ENCODE measurements at places on chromosomes 13 and 19.

GRCh38 chr13:21069561-21070004 lies 8.2 kb upstream of the LATS2 start:
- DNase-seq = no peak

GRCh38 chr19:13095934-13096927 lies 6.4 kb downstream of the LYL1 start:
- DNase-seq = no peak

GRCh38 chr13:100211016-100211710 lies 122.3 kb downstream of the PCCA start:
- DNase-seq = no peak

- no peak for DNase-seq
Observed at GRCh38 chr19:5595745-5596144, 26.8 kb downstream of the SAFB2 start.

DNA sequence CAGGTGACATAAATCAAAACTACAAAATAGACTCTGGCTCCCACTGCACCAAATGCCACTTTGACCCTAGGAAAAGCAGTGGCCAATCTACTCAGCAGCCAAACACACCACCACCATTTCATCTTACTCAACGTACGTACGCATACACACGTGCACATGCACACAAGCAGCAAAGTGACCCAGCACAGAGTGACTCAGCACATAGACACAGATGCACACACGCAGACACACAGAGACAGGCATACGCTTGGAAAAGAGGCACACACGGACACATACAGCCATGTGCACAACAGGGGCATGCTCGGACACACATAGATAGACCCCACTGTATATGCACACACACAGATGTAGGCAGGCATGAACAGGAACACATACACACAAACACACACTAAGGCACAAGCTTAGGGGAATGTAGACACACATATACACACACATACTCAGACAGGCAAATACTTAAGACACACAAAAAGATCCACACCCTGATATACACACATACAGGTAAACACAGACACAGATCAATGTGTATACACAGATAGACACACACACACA lies 37.3 kb downstream of the PEPD start:
- DNase-seq = no peak

GRCh38 chr19:5037936-5038335 lies 69.0 kb downstream of the KDM4B start:
- no peak for DNase-seq

DNA sequence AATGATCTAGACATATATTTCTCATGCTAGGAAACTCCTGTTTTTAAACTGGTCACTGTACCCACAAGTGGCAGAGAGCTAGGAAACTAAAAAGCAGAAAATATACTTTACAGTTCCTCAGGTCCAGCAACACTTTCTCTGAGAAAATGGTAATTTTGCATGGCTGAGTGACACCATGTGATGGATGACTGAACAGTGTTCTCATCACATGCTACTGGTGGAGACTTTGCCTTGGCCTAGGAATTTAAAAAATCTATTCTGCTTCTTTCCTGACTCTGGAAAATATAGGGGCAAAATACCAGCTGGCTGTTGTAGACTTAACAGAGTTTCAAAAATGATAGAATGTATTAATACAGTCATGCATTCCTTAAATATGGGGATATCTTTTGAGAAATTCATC lies 50.0 kb downstream of the LATS2 start:
- DNase-seq = no peak

GRCh38 chr13:61078976-61079770 lies 336.5 kb downstream of the PCDH20 start:
- no peak for DNase-seq

- no peak for DNase-seq
Observed at GRCh38 chr13:71801165-71801760, 65.7 kb downstream of the DACH1 start.

DNA sequence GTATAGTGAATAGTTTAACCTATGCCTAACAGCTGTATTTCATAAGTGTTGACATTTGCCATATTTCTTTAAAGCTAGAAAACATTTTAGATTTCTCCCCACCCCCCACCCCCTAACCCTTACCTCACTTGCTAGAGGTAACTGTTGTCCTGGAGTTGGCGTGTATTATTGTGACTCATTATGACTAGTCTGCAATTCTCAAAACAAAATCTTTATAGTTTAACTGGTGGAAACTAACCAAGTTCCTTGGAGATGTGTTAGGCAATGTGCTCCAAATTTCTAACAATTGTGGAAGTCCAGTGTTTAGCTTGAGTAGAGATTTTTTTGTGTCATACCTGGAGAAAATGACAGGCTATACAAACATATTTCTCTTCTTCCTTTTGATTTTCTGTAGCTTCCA lies 38.0 kb downstream of the KCTD4 start:
- DNase-seq = no peak

- no peak for DNase-seq
Observed at GRCh38 chr19:50024719-50025021, 502 bp downstream of the VRK3 start.

GRCh38 chr19:990119-990571 lies 6.0 kb downstream of the WDR18 start:
- no peak for DNase-seq

- DNase-seq = no peak
Observed at GRCh38 chr19:18468517-18468916, 30.6 kb upstream of the ISYNA1 start.

- no peak for DNase-seq
Observed at GRCh38 chr19:17725422-17726078, 6.3 kb downstream of the MAP1S start.

- no peak for DNase-seq
Observed at GRCh38 chr19:56201973-56202372, at the start of gene ZSCAN5C. Gene ZSCAN5C (plus strand): TSS chr19:56202273. CDS start chr19:56205914, 3,641 bp downstream.

- no peak for DNase-seq
Observed at GRCh38 chr19:39832341-39833083, 1.4 kb downstream of the DYRK1B start.
